ENCODE measurements at places on chromosomes 5 and 9.

DNA sequence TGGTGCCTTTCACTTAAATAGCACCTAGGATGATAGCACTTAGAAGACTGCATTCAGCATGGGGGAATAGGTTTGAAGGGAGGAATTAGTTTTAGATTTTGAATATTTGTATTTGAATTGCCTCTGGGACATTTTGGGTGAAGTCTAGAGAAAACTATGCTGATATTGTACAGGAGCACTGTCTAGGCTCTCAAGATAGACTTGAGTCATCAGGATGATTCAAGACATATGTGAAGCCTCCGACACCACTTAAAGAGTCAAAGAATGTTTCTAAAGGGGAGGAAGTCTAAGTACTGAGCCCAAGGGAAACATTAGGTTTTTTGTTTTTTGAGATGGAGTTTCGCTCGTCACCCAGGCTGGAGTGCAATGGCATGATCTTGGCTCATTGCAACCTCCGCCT, 63.9 kb upstream of the CCDC180 start:
- no peak for DNase-seq

DNA sequence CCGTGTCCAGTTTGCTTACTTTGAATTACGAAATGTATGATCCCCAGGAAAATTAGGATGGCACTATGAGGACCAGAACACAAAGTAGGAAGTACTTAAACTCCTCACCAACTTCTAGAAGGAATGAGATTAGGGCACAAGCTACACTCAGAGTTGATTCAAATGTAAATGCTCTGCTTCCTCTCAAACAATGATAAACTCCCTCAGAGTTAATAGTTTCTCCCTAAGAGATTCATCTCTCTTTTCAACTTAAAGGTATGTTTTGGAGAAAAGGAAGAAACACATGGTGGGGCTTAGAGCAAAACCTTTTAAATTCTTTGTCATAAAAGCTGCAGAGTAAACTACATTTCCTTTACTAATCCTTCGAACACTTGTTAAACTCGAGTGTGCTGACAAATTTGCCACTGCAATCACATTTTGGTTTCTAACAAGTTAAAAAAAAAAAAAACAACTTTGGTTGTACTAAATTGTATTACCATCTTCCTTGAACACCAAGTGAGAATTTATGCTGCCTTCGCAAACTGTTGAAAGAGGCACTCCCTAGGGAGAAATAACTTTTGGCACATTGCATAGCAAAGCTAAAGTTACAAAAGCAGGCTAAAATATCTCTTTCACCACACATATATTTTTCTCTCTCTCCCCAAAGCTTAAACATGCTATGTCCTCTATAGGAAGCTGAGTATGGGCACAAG, 66.6 kb downstream of the DENND1A start:
- no peak for DNase-seq

GRCh38 chr5:111135946-111136345, 43.8 kb downstream of the WDR36 start:
- DNase-seq, result no peak

GRCh38 chr5:61784341-61784740, 452.3 kb downstream of the ZSWIM6 start:
- DNase-seq, result no peak

DNA sequence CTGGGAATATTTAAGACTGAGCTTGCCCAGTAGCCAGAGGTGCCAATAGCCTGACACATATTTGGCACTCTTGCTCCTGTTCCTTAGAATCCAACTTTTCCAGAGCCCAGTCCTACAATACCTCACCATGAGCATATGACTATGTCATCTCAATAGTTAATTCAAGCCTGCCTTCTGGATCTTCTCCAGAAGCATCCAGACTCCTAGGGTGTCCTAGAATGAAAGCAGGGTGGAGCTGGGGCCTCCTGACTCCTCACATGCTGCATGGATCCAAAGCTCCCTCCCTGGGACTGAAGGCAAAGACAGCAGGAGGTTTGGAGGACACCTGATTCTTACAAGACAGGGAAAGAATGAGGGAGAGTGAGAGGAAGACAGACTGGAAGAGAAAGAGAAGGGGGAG, 37.9 kb downstream of the SH3TC2 start:
- DNase-seq, result no peak

DNA sequence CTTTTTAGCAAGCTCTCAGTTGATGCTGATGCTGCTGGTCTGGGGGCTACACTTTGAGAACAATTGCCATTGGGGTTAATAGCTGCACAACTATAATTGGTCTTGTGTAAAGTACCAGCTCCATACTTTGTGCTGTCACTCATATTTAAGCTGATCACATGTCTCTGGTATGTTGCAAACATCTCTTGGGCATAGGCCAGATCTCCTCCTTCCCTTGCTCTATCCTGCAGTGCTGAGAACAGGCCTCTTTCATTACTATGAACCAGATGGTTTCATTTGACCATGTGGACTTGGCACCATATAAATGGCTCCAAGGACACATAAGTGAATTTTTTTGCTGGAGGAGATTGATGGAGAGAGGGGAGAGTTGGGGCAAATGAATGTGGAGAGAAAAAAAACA, 48.4 kb downstream of the DMRT2 start:
- no peak for DNase-seq

DNA sequence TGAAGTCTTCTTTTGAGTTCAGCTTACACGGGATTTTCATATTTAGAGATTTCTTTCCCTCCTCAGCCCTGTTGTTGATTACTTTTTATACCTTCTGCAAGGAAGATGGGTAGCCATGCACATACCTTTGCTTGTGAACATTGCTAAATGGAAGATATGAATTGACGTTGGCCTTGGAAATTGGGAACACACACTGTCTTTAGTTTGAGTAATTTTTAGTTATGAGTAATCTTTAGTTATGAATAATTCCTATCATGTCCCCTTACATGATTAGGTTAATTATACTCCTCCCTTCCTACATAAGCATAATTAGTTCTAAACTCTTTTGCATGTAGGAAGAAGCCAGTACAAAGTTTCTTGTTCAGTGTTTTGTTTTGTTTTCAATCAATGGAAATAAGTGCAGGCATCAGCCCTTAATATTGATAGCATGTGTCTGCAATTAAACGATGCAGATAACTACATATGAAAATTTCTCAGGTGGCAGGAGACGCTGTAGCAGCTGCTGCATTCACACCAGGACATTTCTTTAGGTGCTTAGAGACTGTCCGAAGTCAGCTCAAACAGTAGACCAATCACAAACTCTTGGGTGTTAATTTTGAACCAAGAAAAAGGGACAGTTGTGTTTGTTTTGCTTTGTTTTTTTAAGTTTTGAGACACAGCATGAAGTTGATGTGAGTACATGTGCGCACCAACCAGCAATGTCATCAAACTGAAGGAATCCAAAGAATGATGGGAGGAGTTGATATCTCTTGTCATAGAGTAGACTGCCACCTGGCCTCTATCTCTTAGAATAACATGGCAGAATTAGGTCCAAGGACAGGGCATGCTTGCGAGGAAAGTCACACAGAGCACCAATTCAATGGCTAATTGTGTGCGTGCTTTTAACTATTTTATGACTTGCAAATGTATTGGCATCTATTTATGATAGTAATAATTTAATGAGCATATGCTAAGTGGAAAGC, 51.4 kb downstream of the SMARCA2 start:
- no peak for DNase-seq

- no peak for DNase-seq
Observed at GRCh38 chr5:147743678-147744374, 38.7 kb downstream of the JAKMIP2 start.

- no peak for DNase-seq
Observed at GRCh38 chr9:39588500-39589137, 233.2 kb downstream of the SPATA31A1 start.

DNA sequence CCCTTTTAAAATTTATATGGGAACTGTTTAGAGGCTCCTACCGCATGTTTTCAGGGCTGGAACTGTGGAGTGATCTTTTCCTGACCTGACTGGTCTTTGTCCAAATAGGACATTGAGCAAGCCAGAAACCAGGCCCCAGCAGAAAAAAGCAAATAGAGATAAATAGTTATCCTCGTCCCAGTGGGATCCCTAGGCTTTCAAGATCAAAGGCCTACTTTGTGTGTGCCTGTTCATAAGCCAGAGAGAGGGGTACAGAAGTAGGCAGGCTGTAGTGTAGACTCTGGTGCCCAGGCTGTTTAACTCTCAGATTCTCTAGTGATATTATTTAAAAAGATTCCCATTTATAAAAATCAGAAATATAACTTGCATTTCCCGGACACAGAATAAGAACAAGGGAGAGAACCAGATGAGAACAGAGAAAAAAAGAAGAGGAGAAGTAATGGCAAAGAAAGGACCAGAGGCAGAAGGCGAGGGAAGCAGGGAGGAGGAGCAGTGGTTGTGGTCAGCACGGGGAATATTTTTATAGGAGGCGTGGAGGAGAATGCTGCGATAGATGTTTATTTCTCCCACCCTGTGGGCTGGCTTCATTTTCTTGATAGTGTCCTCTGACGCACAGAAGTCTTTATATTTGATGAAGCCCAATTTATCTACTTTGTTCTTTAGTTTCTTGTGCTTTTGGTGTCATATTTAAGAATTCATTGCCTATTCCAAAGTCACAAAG, 101.2 kb downstream of the AOPEP start:
- DNase-seq, result no peak

GRCh38 chr5:107808671-107809137, 138.0 kb upstream of the EFNA5 start:
- no peak for DNase-seq

DNA sequence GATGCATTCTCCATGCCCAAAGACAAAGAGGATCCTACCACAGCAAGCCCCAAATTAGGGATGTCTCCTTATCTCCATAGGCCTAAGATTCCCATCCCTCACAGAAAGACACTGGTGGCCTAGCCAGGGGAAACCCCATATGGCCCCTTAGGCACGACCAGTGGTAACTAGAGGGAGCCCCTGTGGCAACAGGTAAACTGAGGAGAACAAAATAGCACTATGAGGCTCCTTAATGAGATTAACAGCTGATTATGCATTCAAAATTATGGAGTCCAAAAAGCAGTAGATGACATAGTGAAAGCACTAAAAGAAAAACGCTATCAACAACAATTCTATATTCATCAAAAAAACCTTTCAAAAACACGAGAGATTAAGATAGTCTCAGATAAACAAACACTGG, 234.0 kb downstream of the DIRAS2 start:
- DNase-seq, result no peak

DNA sequence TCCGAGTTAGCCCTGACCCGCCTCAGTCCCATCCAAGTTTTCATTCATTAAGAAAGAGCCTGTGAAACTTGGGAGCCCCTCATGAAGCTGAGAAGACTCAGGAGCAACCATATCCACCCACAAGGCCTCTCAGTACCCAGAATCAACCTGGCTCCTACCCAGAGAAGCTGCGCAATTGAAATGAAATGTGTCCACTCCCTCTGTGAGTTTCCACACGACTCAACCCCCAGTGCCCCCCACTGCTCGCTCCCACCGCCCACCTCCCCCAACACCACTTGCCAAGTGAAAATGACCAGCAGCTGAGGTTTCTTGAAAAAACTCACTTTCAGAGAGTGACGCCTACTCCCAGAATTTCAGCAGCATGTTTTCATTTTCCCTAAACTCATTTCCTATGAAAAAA, 104.6 kb downstream of the CDK5RAP2 start:
- no peak for DNase-seq

- no peak for DNase-seq
Observed at GRCh38 chr9:23783509-23783908, 42.5 kb downstream of the ELAVL2 start.

DNA sequence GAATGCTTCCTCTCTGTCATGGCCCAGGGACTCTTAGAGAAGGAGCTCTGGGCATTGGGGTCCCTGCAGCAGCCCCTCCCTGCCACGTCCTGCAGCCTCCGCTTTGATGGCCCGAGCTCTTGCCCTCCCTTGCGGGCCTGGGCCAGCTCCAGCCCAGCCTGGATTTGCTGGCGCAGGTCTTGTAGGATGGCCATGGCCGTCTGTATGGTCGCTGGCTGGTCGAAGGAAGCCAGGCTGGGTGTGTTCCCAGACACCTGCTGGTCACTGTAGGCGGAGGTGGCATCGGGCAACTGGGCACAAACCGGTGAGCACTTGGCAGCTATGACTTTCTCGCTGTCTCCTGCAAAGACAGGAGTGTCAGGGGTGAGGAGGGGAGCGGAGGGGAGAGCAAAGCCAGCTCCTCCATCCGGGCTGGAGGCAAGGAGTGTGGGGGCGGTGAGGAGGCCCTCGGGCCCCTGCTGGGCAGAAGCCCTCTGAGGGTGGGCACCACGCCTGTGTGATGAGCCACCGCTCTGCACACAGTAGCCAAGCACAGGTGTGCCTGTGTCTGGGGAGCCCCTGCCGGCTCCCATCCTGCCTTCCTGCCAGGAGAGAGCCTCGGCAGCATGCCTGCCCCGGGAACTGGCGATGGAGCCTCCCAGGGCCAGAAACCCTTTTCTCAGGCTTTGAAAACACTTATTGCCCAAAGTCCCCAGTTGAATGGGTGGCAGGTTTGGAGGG, 12.4 kb downstream of the CCDC187 start:
- no peak for DNase-seq

DNA sequence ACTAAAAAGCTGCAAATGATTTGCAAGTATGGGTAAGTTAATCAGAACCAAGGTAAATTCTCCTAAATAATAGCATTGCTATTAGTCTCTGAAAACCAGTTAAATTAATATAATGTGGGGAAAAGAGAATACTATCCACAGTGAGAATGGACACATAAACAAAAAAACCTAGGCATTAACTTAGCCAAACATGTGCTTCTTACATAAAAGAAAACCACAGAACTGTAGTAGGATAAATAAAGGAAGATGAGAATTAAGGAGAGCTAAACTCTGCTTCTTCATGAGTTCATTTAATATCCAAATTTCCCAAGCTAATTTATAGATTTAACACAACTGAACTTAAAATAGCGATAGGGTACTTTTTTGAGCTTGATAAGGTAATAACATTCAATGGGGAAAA, 31.8 kb downstream of the ABCA1 start:
- no peak for DNase-seq

DNA sequence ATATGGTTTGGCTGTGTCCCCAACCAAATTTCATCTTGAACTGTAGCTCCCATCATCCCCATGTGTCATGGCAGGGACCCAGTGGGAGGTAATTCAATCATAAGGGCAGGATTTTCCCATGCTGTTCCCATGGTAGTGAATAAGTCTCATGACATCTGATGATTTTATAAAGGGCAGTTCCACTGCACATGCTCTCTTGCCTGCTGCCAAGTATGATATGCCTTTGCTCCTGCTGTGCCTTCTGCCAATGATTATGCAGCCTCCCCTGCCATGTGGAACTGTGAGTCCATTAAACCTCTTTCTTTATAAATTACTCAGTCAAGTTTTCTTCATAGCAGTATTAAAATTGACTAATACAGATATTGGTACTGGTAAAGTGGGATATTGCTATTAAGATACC, 42.4 kb downstream of the MARCHF11 start:
- no peak for DNase-seq

DNA sequence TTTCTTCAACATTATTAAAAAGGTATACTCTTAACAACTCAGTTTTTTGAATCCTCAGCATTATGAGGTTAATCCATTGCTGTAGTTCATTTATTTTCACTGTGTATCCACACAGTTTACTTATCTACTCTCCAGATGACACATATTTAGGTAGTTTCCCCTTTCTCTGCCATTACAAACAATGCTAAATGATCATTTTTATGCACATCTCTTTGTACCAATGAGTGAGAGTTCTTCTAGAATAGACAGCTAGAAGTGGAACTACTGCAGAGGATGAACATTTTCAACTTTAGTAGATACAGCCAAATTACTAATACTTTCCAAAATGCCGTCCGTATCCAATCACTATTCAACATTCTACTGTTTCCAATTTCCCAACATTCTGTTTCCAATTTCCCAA, 11.5 kb downstream of the AFF4 start:
- DNase-seq, result no peak

- no peak for DNase-seq
Observed at GRCh38 chr5:170527991-170528390, 24.2 kb downstream of the KCNIP1 start.

GRCh38 chr5:1943481-1943880, 60.8 kb upstream of the IRX4 start:
- DNase-seq, result no peak
